Activated CD4-positive, alpha-beta memory T cell treated with anti-CD3 and anti-CD28 coated beads, Interleukin-2, amount 10 ng/mL, durations not matched to agents 7 days and 5 days (primary cell): ENCODE measurements at places on chromosomes 13 and 19. TPM values are rescaled to one million over a fixed set of nuclear protein-coding genes. Genes with fewer than 3 reads are reported as not detected.

Gene SPPL2B
- total RNA-seq, result 68.2 TPM

Gene NRTN
- 0.43 TPM for total RNA-seq

Gene CCNE1
- 24.8 TPM for total RNA-seq

Gene PGLYRP2
- 0.10 TPM for total RNA-seq

Gene TMEM150B
- total RNA-seq, result 2.0 TPM

Gene GYS1
- 55.1 TPM for total RNA-seq

Gene ZNF415
- 0.13 TPM for total RNA-seq

Gene JSRP1
- 0.73 TPM for total RNA-seq

Gene KCNJ14
- 0.73 TPM for total RNA-seq

Gene ICAM4
- 2.0 TPM for total RNA-seq

Gene ARRDC5
- total RNA-seq, result 0.85 TPM

Gene WDR87
- not detected for total RNA-seq

Gene RFXAP
- total RNA-seq, result 16.1 TPM

Gene OR10H5
- total RNA-seq, result not detected

Gene PLD3
- 100 TPM for total RNA-seq

Gene NLRP9
- not detected for total RNA-seq

Gene GALP
- not detected for total RNA-seq

Gene CAPN12
- total RNA-seq, result 24.9 TPM

Gene DLEU7
- total RNA-seq, result not detected

Gene ZNF575
- 4.8 TPM for total RNA-seq

Gene LYPD5
- total RNA-seq, result 0.70 TPM

Gene PRODH2
- total RNA-seq, result not detected

Gene VPS36
- 43.4 TPM for total RNA-seq

Gene CLDN10
- total RNA-seq, result not detected

Gene ZNF493
- total RNA-seq, result 17.5 TPM

Gene DCT
- total RNA-seq, result not detected

Gene KLK15
- total RNA-seq, result not detected

Gene ZNF613
- 8.1 TPM for total RNA-seq

Gene ACTMAP
- total RNA-seq, result 18.1 TPM

Gene MYO1F
- total RNA-seq, result 420 TPM

Gene MAB21L1
- total RNA-seq, result not detected

Gene PSG11
- total RNA-seq, result not detected

Gene ADM5
- 2.6 TPM for total RNA-seq

Gene OR7D2
- 0.08 TPM for total RNA-seq

Gene DIRAS1
- not detected for total RNA-seq

Gene ZNF534
- not detected for total RNA-seq

Gene ZNF730
- total RNA-seq, result 0.15 TPM
